ENCODE measurements at places on chromosomes 4 and X.

GRCh38 chrX:108270739-108271396 is 167.4 kb downstream of the COL4A6 start:
- no peak for DNase-seq

DNA sequence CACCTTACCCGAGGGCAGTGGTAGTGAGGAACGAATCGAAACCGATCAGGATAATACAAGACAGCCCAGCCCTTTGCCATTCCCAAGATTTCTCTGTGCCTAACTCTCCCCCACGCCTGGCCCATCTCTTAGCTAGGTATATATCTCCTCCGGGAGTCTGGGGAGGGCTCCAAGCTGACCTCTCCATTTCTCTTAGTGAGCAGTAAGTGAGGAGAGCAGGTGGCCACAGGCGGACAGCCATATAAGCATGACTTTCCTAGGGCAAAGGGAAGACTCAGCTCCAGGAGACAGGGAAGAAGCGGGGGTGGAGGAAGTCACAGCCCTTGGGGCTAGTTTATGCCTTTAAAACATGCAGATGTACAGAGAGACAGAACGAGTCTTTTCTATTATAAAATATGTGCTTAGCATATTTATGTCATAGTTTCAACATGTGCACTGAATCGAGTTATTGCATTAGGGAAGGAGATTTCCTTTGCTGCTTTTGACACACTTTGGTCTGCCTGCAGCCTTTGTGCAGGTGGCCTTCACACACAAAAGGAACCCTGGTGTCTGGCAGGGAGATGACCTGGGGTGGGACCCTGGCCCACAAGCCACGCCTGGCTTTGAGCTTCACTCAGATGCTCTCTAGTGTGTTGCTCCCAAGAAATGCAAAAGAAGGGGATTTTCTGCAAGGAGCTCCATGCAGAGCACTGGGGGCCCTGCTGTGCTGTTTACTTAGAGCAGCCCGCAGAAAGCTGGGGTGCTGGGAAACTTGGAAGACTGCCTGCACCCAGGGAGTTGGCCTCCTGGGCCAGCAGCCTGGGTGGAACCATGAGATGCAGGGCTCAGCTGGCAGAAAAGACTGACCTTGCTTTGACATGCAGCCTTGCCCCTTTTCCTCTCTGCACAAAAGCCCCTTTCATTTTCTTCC is 613.3 kb downstream of the BCOR start:
- DNase-seq: no peak

GRCh38 chr4:137806420-137806819 is 274.1 kb upstream of the PCDH18 start:
- no peak for DNase-seq

DNA sequence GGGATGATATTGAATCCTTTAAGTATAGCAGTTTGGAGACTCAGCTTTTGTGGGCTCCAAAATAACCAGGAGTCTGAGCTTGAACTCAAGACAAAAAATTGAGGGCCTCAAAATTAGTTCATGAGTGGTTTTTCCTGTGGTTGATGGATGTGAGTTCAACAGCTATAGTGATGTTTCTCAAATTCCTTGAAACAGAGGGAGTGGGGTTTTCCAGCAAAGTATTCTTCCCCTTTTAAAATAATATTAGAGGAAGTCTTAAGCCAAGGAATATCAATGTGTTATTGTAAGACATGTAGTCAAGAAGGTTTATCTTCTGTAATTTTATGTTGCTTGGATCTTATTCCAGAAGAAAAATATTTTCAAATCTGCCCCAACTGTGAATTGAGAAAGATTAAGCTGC is 10.6 kb downstream of the OTC start:
- no peak for DNase-seq

DNA sequence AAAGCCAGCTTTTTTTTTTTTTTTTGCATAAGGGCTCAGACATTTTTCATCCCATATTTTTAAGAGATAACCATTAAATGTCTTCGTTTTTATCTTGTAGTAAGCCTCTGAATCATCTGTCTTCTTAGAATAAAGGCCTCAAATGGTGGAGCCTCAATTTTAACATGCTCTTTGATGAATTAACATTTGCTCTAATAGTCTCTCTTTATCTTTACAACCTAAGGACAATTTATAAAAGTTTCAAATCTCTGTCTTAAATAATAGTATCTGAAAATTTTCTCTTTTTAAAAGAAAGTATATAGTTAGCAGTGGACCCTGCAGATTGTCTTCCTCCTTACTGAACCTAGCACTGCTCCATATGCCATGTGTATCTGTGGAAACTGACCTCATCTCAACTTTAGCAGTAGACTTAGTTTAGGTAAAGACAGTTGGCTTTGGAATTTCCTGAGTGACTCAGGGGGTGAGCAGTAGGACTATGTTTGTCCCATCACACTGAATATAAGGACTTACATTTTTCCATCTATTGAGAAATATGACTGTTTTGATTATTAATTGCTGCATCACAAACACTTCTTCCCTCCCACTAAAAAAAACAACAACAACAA is 1658.0 kb downstream of the STIM2 start:
- no peak for DNase-seq

GRCh38 chr4:100312615-100313350 is 122.5 kb upstream of the DDIT4L start:
- DNase-seq: no peak

GRCh38 chr4:98528882-98529281 is 129.5 kb downstream of the TSPAN5 start:
- no peak for DNase-seq
